ENCODE measurements at places on chromosomes 13 and 19.

DNA sequence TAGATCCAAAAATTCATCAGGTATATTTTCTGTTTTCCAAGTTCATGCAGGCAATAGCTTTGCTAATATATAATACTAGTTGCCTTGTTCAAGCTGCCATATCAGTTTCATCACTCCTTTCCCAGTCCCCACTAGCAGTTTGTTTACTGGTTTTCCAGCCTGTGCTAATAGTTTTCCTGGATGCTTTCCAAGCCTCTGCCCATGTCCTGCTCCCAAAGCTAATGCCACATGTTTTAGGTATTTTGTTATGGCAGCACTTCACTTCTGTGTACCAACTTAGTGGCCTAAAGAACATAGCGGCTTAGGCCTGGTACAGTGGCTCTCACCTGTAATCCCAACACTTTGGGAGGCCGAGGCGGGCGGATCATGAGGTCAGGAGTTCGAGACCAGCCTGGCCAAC is 28.1 kb upstream of the ZNF527 start:
- DNase-seq, result no peak

DNA sequence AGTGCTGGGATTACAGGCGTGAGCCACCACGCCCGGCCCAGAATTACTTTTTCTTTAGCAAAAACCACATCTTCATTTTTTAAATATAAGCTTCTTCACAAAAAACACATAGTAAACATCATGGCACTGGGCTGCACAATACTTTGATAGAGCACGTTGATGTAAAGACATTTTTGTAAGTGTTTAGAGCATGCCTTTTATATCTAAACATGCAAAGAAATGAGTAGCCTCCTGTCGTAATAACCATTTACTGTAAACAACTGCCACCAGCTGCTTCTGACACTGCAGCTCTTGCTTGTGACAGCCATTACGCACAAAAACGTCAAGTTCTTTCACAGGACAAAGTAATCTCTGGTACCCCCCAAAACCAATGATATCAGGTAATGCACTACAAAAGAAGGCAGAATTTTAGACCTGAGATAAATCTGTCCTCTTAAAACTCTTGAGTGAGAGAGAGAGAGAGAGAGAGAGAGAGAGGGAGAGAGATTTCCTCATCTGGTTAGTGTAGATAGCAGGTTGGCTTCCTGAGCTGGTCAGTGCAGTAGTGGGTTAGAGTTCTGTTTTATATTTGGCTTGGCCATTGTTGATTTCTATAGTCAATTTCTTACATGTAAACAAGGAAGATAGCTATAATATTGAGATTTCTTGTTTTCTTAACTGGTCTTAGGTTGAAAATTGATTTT is 6.7 kb upstream of the ZNF548 start:
- no peak for DNase-seq

DNA sequence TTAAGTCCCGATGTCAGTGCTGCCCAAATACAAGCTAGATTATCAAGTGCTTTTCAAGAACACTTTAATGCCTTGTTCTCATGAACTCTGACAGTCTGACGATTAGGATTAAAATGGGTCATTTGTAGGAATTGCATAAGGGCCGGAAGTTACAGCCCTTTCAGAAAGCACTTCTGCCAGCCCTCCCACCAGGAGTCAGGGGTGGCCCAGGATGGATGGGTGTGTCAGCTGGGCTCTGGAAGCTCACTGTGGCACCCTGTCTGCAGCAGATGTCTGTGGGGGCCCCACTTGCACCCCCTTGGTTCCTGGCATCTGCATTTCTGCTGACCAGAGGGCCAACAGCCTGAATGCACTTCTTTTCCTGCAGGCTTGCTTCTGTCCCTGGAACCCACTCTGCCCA is 712.7 kb downstream of the UQCRFS1 start:
- DNase-seq, result no peak

GRCh38 chr13:77002590-77003190 is 10.8 kb downstream of the CLN5 start:
- DNase-seq, result no peak

GRCh38 chr13:33105387-33106005 is 89.3 kb downstream of the KL start:
- DNase-seq, result no peak

- DNase-seq, result no peak
Observed at GRCh38 chr13:100773429-100773828, 98.8 kb upstream of the TMTC4 start.

DNA sequence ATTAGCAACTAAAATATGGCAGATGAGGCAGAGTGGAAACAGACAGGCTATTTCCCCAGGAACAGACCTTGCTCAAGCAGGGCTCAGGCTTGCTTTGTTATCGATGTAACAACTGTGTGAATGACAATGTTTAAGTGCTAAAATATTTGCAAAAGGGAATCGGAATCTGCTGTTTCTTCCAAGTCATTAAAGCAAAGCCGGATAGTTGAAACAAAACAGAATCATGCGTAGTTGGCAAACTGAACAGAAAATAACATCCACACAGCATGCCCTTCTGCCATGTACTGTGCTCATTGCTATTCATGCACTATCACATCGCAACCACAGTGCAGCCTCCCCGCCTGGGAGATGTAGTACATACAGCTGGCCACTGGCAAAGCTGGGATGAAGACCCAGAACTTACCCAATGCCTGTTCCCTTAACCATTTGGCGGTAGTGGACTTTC is 799.1 kb downstream of the DIAPH3 start:
- no peak for DNase-seq

All from fibroblast of skin of left quadriceps (primary cell).